ENCODE measurements at places on chromosomes 6 and 20. TPM values are rescaled to one million over a fixed set of nuclear protein-coding genes. Genes with fewer than 3 reads are reported as not detected.

CSNK2B gene
- 295 TPM for polyA plus RNA-seq

MOXD1 gene
- polyA plus RNA-seq, result 2.5 TPM

LBP gene
- polyA plus RNA-seq, result not detected

CAP2 gene
- polyA plus RNA-seq, result 2.2 TPM

KIF13A gene
- 32.3 TPM for polyA plus RNA-seq

ROMO1 gene
- 478 TPM for polyA plus RNA-seq

HLA-DMA gene
- polyA plus RNA-seq, result 1.8 TPM

THEMIS gene
- polyA plus RNA-seq, result not detected

TCF21 gene
- polyA plus RNA-seq, result not detected

CDSN gene
- polyA plus RNA-seq, result 1.4 TPM

NFATC2 gene
- under 0.01 TPM for polyA plus RNA-seq

All from foreskin keratinocyte (primary cell).